Dorsolateral prefrontal cortex (tissue), 122 donors: ENCODE measurements at places on chromosomes 13 and 19.

GRCh38 chr13:50809133-50810090 lies 34.1 kb downstream of the DLEU7 start:
- DNase-seq = no peak

GRCh38 chr19:46728208-46728607 lies 11.3 kb upstream of the PRKD2 start:
- no peak for DNase-seq

DNA sequence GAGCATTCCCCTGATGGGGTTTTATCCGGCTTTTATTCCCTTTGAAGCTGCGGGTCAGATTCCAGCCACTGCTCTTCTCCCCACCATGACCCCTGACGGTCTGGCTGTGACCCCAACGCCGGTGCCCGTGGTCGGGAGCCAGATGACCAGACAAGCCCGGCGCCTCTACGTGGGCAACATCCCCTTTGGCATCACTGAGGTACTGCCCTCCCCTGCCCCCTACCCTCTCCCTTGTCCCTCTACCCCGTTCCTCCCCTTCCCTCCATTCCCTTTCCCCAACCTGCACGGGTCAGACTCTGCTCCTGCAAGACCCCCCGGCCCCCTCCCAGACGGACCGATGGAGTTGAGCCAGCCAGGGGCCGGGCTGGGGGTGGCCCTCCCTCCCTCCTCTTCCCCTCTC lies 6.2 kb downstream of the U2AF2 start:
- DNase-seq = no peak

DNA sequence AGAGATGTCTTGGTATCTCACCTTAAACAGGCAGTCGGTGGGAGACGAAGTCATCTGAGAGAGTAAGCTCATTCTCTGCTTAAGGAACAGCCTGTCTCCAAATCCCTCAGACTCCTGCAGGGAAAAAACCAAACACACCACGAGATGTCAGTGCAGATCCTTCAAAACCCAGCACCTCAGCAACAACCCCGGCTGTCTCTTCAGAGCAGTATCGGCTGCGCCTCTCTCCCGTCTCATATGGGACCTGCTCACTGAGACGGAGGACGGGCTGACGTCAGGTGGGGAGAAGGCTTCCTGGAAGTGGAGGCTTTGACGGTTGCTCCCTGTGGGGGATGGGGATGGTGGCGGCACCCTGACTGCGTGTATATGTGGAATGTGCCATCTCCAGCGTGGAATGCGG lies 43.6 kb downstream of the ANKRD27 start:
- no peak for DNase-seq

GRCh38 chr13:30479883-30480219 lies 14.1 kb upstream of the HMGB1 start:
- DNase-seq = no peak

DNA sequence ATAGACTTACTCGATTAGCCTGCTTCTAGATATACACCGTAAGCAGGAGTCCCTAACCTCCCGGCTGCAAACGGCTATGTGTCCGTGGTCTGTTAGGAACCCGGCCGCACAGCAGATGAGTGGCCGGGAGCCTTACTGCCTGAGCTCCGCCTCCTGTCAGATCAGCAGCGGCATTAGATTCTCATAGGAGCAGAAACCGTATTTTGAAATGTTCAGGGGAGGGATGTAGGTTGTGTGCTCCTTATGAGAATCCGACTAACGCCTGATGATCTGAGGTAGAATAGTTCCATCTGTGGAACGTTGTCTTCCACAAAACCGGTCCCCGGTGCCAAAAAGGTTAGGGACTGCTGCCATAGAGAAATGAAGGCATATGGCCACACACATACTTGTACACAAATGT lies 1491.9 kb downstream of the SLITRK5 start:
- DNase-seq = peak; percentile 6

- no peak for DNase-seq
Observed at GRCh38 chr19:4035018-4035566, 27.6 kb downstream of the PIAS4 start.

- DNase-seq = no peak
Observed at GRCh38 chr13:30370916-30371521, 51.3 kb upstream of the UBE2L5 start.

DNA sequence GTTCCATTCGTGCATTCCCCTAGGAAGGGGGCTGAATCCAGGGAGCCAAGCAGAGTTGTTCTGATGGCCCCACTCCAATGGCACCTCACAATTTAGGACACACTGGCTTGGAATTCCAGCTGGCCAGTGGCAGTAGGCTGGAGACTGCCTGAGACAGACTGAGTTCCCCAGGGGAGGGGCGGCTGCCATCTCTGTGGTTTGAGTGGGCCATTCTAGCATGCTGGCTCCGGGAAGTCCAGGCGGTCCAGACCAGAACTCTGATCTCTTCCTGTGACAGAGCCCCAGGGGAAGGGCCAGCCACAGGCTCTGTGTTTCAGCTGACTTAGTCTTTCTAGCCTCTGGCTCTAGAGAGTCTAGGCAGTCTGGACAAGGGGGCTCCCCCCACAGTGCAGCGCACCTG lies 29.5 kb upstream of the SLC7A1 start:
- DNase-seq = no peak

DNA sequence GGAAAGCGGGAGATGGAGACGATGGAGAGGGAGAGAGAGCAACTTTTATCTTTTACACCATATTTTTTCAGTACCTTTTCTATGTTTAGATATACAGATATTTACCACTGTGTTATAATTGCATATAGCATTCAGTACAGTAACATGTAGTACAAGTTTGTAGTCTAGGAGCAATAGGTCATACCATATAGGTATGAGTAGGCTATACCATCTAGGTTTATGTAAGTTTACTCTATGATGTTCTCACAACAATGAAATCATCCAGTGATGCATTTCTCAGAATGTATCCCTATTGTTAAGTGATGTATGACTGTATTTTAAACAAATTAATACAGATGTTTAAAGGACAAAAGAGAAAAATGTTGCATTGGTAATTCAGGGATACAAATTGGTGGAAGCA lies 136.1 kb downstream of the PDS5B start:
- no peak for DNase-seq

- DNase-seq = no peak
Observed at GRCh38 chr19:6524311-6524710, 6.5 kb upstream of the TNFSF9 start.

- DNase-seq = no peak
Observed at GRCh38 chr19:30667227-30667626, 295.0 kb downstream of the ZNF536 start.

DNA sequence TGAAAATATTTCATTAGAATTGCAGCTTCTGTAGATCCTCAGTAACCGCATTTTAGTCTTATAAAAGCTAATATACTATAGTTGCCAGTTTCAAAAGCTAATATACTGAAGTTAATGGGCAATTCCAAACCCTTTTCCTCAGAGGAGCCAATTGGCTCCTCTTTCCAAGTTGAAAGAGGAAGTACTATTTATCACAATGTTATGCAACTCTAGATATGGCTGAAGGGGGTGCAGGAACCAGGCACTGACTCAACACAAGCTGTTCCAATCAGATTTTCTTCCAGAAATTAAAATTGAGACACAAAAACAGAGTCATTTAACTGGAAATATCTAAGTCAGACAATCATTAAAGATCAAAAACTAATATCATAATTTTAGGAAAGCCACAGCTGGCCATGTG lies 258.9 kb downstream of the PCDH20 start:
- no peak for DNase-seq

DNA sequence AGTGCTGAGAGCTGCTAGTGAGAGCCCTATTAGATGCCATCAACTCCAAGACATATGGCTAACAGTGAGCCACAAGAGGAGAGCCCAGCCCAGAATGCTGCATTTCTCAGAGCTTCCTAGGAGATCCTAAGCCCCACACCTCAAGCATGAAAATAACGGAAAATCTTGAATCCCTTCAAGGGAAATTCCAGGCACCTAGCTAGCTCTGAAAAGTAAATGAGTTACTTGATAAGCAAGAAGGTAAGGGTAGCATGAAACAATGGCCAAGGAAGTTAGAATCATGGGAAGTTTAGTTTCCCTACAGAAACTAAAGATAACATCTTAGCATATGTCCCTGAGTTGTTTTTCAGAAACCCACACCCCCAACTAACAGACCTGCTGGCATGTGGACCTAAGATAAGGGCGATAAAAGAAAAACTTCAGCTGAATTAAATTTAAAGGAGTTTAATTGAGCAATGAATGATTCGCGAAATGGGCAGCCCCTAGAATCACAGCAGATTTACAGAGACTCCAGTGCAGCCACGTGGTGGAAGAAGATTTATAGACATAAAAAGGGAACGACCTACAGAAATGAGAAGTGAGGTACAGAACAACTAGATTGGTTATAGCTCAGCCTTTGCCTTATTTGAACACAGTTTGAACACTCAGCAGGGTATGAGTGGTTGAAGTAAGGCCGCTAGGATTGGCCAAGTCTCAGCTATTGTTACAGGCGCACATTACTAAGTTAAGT lies 301.3 kb upstream of the DACH1 start:
- DNase-seq = no peak

GRCh38 chr13:113186061-113186900 lies 22.2 kb downstream of the PCID2 start:
- DNase-seq = no peak

GRCh38 chr13:48828962-48829411 lies 146.7 kb upstream of the FNDC3A start:
- no peak for DNase-seq

- DNase-seq = no peak
Observed at GRCh38 chr13:48158290-48158689, 63.4 kb upstream of the MED4 start.

- no peak for DNase-seq
Observed at GRCh38 chr19:48417421-48417820, 24.0 kb downstream of the GRIN2D start.

- DNase-seq = no peak
Observed at GRCh38 chr13:39385621-39386231, 217.3 kb downstream of the LHFPL6 start.

DNA sequence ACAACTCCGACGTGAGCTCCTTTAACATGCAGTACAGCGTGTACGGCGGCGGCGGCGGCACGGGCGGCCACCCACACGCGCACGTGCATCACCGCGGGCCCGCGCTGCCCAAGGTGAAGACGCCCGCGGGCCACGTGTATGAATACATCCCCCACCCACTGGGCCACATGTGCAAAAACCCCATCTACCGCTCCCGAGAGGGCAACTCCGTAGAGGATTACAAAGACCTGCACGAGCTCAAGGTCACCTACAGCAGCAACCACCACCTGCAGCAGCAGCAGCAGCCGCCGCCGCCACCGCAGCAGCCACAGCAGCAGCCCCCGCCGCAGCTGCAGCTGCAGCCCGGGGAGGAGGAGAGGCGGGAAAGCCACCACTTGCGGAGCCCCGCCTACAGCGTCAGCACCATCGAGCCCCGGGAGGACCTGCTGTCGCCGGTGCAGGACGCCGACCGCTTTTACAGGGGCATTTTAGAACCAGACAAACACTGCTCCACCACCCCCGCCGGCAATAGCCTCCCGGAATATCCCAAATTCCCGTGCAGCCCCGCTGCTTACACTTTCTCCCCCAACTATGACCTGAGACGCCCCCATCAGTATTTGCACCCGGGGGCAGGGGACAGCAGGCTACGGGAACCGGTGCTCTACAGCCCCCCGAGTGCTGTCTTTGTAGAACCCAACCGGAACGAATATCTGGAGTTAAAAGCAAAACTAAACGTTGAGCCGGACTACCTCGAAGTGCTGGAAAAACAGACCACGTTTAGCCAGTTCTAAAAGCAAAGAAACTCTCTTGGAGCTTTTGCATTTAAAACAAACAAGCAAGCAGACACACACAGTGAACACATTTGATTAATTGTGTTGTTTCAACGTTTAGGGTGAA lies 6.6 kb downstream of the SLITRK5 start:
- no peak for DNase-seq

- peak; percentile 62 for DNase-seq
Observed at GRCh38 chr19:19460761-19461265, 54.5 kb downstream of the TSSK6 start.

DNA sequence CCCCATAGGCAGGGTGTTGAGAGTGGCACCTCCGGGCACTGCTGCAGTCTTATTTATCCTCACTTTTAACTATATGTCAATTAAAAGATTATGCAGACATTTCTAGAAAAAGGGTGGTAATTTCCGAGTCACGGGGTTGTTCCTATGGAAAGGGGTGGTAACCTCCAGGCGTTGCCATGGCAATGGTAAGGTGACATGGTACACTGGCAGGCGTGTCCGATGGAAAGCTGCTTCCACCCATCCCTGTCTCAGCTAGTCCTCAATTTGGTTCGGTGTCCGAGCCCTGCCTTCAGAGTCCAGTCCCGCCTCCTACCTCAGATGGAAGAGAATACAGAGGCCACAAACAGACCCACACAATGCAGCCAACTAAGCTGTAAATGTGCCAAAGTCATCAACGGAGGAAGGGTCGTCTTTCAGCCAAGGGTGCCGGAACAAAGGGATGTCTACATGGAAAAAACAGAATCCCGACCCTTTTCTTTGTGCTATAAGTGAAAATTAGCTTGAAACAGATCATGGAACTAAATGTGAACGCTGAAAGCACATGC lies 72.6 kb upstream of the C13orf46 start:
- no peak for DNase-seq

DNA sequence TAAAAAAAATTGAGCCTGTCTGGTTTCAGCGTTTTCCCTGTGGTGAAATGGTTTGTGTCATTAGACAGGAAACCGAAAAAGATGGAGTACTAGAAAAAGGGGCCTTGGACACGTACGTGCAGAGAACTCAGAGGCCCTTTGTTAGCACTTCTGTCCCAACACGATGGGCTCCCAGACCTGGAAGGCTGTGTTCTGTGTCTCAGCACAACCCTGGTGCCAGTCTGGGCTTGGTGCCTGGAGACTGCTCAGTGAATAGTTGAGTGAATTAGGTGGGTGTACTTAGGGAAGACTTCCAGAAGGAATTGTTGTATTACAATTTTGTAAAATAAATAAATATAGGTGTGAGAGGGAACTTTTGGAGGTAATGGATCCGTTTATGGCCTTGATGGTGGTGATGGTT lies 8.7 kb downstream of the ZNF71 start:
- no peak for DNase-seq

GRCh38 chr19:49017041-49017665 lies at the start of gene LHB:
Gene LHB (minus strand): TSS chr19:49017091. CDS start chr19:49017081, 10 bp downstream.
- DNase-seq = no peak

GRCh38 chr13:49951754-49952535 lies 15.8 kb upstream of the SPRYD7 start:
- DNase-seq = no peak

DNA sequence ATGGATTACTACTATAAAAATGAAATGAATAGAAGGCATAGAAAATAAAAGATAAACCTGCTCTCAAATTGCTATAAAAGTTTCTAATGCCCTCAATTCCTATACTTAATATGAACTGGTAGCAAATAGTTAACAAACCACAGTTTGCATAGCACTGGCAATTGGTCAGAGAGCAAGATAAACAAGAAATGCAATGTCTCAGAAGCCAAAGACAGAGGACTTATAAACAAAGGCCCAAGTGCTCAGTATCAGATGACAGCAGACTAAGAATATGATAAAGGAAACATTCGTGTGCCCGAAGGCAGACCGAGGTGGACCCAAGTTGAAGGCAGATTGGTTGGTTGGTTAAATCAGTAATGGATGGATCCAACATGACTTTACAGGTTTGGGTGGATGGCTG lies 50.6 kb downstream of the IPO5 start:
- no peak for DNase-seq

GRCh38 chr19:19224852-19225494 lies 13.2 kb downstream of the NCAN start:
- DNase-seq = no peak

- no peak for DNase-seq
Observed at GRCh38 chr13:39599012-39599411, 4.0 kb downstream of the LHFPL6 start.
